Thoracic aorta (tissue), 2 donors: ENCODE measurements at places on chromosomes 7 and 10. TPM values are rescaled to one million over a fixed set of nuclear protein-coding genes. Genes with fewer than 3 reads are reported as not detected.

- no peak for DNase-seq
- no peaks in the 10 kb centered on the region for H3K4me1 ChIP-seq
- H3K36me3 ChIP-seq: no peaks in the 10 kb centered on the region
- no peak overlapping the region for H3K27ac ChIP-seq
- no peaks in the 10 kb centered on the region for H3K27me3 ChIP-seq
These were observed 15.9 kb downstream of the SKIDA1 start for GRCh38 chr10:21509341-21510240.

Gene ITIH5
- 15.9 TPM for total RNA-seq

Gene SPDYE11
- total RNA-seq: not detected

DNA sequence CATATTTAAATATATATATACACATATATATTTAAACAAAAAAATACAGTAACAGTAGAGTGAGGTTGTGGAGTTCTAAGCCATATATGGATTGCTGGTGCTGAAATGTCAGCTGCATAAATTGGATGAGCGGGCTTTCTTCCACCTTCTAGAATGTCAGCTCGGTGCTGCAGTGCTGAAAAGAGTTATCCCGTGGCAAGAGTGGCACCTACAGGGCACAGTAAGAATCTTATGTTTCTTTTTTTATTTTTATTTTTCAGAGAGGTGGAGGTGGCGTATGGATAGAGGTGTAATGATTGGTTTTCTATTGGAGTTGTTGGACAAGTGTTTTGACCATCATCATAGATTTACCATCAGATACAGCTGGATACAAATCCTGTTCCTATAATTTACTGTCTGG, 86.2 kb upstream of the DYNC1I1 start:
- H3K27ac ChIP-seq: no peak overlapping the region
- peak; percentile 10 for DNase-seq
- H3K4me3 ChIP-seq: no peak overlapping the region

GRCh38 chr10:71081229-71081560, 131.2 kb upstream of the UNC5B start:
- no peaks in the 10 kb centered on the region for H3K27me3 ChIP-seq
- H3K27ac ChIP-seq: no peak overlapping the region
- no peak for DNase-seq
- peaks cover 8% of the 10 kb centered on the region for H3K4me1 ChIP-seq

DNA sequence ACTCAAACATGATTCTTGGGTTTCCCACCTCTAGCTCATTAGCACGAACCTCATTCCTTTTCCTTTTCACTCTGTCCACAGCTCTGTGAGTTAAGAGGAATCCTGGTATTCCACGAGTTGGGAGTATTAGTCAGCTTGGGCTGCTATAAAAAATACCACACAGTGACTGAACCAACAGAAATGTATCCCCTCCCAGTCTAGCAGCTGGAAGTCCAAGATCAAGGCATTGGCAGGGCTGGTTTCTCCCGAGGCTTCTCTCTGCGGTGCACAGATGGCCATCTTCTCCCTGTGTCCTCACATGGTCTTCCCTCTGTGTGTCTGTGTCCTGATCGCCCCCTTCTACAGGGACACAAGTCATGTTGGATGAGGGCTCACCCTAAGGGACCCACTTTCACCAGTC, 261.6 kb downstream of the TNS3 start:
- H3K36me3 ChIP-seq: peaks cover 13% of the 10 kb centered on the region
- peaks cover 7% of the 10 kb centered on the region for H3K4me1 ChIP-seq
- DNase-seq: no peak

- no peak for DNase-seq
- H3K27ac ChIP-seq: peak overlapping the region; percentile 64
- peak overlapping the region; percentile 91 for H3K4me3 ChIP-seq
These were observed 440 bp upstream of the GLRX3 start for GRCh38 chr10:130135676-130136225.

DNA sequence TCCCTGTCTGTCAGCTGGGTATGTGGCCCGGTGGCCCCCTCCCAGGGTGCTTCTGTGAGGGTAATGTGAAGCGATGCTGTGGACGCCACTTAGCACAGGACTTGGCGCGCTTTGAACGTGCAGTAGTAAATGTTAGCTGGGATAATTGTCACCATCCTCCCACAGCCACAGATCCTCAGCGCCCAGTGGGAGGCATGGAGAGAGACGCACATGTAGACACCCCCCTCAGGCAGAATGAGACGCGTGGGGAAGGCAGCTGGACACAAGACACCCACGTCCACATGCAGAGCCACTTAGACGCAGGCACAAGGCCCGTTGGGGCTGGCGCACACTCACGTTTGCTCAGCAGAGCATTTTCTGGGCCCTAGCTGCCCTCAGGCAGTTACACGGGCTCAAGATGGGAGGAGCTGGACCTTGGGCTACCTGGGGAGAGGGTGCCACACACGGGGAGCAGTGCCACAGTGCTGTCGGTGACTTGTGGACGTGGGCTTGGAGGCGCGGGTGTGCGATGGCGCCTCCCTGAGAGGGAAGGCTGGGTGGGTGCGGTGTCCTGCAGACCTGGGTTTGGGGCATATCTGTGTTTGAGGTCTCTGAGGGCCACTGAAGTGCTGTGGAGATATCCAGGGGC, 26.4 kb downstream of the ADCYAP1R1 start:
- H3K4me3 ChIP-seq: no peak overlapping the region
- no peak overlapping the region for H3K27ac ChIP-seq

DNA sequence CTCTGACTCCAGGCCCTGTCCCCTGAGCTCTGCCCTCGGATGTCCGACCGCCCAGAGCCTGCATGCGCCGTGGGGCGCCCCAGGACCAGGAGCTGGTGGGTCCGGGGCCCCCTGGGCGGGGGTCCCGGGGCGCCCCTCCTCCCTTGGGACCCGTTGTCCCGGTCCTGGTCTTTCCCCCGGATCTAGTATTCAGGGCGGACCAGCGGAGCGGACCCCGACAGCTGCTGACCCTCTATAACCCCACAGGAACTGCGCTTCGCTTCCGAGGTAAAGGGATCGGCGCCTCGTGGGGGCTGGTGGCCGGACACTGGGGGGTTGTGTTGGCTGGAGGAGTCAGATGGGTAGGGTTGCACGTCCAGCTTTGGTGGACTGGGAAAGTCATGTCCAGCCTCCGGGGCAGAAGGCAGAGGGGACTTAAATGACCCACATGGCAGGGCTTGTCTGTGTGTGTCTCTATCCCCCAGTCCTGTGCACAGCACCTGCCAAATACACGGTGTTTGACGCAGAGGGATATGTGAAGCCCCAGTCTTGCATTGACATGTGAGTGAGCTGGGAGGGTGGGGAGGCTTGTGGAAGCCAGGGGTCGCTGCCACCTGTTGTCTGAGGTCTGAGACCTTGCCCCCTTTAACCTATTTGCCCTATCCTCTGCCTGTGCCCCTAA, 520 bp downstream of the MOSPD3 start:
- no peak for DNase-seq
- no peaks in the 10 kb centered on the region for H3K27me3 ChIP-seq
- peaks cover 16% of the 10 kb centered on the region for H3K4me1 ChIP-seq
- peak overlapping the region; percentile 95 for H3K27ac ChIP-seq
- H3K36me3 ChIP-seq: no peaks in the 10 kb centered on the region
- H3K4me3 ChIP-seq: peak overlapping the region; percentile 88

DNA sequence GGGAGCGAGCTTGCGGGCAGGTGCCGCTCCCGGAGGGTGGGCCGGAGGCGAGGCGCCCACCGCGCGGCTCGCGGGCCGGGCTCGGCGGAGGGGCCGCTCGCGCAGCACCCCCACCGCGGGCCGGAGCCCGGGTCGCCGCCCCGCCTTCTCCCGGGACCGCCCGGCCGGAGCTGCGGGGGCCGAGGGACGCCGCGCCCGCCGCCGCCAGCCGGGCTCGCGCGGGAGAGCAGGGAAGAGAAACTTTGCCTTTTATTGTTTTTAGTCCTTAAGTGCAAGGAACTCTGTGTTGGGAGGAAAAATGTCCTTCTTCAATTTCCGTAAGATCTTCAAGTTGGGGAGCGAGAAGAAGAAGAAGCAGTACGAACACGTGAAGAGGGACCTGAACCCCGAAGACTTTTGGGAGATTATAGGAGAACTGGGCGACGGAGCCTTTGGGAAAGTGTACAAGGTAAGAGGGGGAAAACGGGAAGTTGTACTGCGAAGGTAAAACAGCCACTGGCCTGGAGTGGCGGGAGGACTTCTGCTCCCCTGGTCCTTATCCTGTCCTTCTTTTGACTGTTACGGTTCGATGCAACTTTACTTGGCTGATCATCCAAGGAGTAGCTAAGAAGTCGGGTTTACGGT, 620 bp downstream of the SLK start:
- H3K4me1 ChIP-seq: peaks cover 22% of the 10 kb centered on the region
- no peaks in the 10 kb centered on the region for H3K27me3 ChIP-seq
- peak overlapping the region; percentile 89 for H3K27ac ChIP-seq
- H3K4me3 ChIP-seq: peak overlapping the region; percentile 78

Gene TWIST1
- total RNA-seq: 26.0 TPM

DNA sequence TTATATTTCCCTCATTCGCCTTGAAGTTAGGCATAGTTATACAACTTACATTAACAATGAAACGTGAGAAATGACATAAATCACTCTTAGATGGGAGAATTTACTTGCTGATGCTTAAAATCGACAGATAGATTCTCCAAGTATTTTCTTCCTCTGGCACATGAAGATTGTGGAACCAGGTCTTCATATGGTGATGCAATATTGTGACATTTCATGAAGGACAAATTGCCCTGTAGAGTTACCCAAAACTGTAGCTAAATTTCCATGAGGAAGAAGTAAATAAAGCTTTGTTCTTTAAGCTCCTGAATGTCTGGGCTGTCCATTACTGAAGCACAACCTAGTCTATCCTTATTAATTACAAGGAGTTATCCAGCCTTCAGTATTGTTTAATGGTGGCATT, 353.1 kb downstream of the THSD7A start:
- no peaks in the 10 kb centered on the region for H3K36me3 ChIP-seq
- no peak overlapping the region for H3K27ac ChIP-seq
- H3K4me1 ChIP-seq: no peaks in the 10 kb centered on the region
- H3K4me3 ChIP-seq: no peak overlapping the region
- DNase-seq: no peak

DNA sequence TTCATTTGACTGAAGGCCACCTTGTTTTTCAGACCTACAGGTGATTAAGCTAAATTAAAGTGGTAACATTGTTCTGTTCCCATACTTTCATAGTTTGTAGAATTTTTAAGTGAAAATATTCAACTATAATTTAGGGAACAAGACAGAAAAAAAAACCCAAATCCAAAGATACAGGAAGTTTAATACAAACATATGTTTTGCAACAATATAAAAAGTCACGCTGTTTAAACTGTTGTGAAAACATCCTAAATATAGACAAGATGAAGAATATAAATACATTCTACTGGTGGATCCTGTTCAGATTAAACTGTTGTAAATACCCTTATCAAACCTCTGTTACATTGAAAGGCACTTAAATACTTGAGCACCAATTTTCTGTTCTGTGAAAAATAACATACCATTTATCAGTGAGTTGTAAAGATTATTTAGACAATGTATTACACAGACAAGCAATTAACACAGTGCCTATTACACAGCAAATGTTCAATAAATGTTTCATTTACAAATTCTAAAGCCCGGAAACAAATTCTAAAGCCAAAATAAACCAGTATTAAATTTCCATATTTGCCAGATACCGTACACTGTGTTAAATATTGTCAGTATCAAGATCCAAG, 14.2 kb downstream of the ASZ1 start:
- no peak overlapping the region for H3K4me3 ChIP-seq
- H3K27ac ChIP-seq: no peak overlapping the region
- H3K27me3 ChIP-seq: no peaks in the 10 kb centered on the region
- no peak for DNase-seq

DNA sequence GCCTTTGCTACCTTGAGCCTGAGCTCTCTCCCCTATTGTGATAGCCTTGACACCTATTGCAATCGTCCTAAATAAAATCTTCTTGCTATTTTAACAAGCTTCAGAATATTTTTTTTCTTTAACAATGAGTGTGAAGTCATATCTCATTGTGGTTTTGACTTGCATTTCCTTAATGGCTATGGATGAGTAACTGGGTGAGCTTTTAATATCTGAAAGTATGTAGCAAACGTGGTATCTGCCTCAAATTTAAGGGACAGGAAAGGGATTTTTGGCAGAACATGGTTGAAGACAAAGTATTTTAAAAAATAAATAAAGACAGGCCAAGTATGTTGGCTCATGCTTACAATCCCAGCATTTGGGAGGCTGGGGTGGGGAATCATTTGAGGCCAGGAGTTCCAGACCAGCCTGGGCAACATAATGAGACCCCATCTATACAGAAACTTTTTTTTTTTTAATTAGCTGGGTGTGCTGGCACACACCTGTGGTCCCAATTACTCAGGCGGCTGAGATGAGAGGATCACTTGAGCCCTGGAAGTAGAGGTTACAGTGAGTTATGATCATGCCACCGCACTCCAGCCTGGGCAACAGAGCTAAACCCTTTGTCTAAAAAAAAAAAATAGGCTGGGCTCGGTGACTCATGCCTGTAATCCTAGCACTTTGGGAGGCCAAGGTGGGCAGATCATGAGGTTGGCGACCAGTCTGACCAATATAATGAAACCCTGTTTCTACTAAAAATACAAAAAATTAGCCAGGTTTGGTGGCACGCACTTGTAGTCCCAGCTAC, 319.3 kb upstream of the NRP1 start:
- no peaks in the 10 kb centered on the region for H3K4me1 ChIP-seq
- no peak overlapping the region for H3K4me3 ChIP-seq
- no peaks in the 10 kb centered on the region for H3K36me3 ChIP-seq
- no peak for DNase-seq
- H3K27ac ChIP-seq: no peak overlapping the region
- no peaks in the 10 kb centered on the region for H3K27me3 ChIP-seq

GRCh38 chr10:4046030-4046429, 261.0 kb upstream of the KLF6 start:
- DNase-seq: no peak
- no peaks in the 10 kb centered on the region for H3K4me1 ChIP-seq
- no peaks in the 10 kb centered on the region for H3K36me3 ChIP-seq
- no peak overlapping the region for H3K4me3 ChIP-seq

Gene PNLIPRP1
- not detected for total RNA-seq

Gene OR2A12
- total RNA-seq: not detected

DNA sequence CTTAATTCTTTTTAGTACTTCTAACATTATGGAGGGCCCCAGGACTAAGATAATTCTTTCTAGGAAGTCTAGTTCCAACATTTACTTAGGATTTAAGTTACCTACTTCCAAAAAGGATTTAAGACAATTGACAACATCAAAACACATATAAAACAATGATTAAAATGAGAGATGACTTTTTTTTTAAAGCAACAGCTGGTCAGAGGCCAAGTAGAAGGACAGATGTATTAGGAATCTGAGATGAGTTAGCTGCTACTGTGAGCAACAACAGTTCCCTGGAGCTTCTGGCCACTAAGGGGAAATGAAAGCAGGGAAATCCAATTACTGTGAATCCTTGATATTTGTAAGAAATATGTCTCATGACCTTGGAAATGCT, 222.3 kb downstream of the PHTF2 start:
- H3K4me3 ChIP-seq: no peak overlapping the region
- no peaks in the 10 kb centered on the region for H3K36me3 ChIP-seq
- DNase-seq: no peak
- H3K27me3 ChIP-seq: no peaks in the 10 kb centered on the region
- H3K27ac ChIP-seq: peak overlapping the region; percentile 90

DNA sequence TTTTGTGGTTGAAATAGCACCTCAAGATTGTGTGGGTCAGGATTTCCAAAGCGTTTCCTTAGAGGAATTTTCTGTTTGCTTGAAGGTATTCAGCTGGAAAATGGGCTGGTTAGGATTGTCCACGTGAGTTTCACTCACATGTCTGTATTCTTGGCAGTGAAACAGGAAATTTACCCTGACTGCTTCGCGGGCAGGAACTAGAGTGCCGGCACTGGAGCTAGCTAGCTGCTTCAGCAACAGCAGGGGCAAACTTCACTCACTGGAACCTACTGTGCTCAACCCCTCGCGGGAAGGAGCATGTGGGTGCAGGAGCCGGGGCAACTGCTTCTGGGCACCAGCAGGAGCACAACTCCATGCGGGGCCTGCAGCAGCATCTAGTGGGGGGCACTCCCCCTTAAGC, 38.0 kb upstream of the RTKN2 start:
- no peak overlapping the region for H3K4me3 ChIP-seq
- no peaks in the 10 kb centered on the region for H3K4me1 ChIP-seq
- no peak overlapping the region for H3K27ac ChIP-seq
- no peak for DNase-seq
- H3K27me3 ChIP-seq: no peaks in the 10 kb centered on the region
